ENCODE measurements at places on chromosomes 1 and 21. TPM values are rescaled to one million over a fixed set of nuclear protein-coding genes. Genes with fewer than 3 reads are reported as not detected.
A peak's percentile ranks its signal among the peaks of the same experiment; 100 is the strongest.

DNA sequence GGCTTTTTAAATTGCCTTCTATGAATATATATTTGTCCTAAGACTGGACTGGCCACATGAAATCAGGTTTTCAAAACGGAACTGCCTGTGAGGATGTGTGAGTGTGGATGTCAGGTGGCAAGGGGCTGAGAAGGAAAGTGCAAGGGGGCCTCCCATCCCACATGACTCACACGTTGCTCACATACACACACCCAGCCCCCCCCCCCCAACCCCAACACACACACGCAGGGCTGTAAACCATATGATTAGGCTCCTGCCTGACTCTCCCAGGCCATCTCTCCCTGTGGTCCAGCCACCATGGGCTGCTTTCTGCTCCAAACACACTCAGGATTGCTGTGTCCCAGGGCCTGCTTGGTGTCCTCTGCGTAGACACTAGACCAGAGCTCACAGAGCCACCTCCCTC is 22.4 kb downstream of the DEGS1 start:
- DNase-seq, result peak; percentile 22

DNA sequence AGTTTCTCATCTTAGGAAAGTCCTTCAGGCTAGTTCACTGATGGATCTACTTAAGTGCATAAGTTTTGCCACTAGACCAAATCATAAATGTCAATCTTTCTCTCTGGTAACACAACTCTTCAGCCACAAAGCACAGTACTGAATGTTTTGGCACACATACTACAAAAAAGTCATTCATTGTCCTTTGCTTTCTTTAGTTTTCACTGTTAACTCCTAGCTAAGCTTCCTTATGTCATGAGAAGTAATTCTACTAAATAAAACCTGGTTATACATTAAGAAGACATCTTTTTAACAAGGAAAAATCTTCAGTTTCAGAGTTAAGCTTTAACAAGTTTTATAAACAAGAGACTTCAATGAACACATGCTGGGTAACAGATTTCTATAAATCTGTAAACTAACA is 379.2 kb upstream of the NFIA start:
- no peak for DNase-seq

DNA sequence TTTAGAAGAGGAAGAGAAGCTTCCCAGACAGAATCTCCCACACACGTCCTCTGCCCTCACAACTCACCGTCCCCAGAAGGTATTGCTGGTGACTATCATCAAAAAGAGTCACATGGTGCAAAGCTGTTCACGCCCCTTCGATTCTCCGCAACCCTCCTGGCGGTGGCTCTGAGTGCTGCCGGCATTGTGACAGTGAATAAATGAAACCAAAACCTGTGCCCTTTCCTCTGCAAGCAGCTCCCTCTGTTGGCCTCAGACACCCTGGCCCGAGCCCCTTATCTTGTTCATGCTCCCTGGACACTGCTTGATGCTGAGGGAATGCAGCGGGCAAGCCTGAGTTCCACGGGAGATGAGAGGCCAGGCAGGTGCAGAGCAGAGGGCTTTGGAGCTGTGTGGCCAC is 510.3 kb downstream of the NPHP4 start:
- DNase-seq, result no peak

GRCh38 chr21:32463889-32464300 is 51.4 kb downstream of the EVA1C start:
- no peak for DNase-seq

GRCh38 chr1:109091078-109091838 is 694 bp downstream of the TMEM167B start:
- no peak for DNase-seq

DNA sequence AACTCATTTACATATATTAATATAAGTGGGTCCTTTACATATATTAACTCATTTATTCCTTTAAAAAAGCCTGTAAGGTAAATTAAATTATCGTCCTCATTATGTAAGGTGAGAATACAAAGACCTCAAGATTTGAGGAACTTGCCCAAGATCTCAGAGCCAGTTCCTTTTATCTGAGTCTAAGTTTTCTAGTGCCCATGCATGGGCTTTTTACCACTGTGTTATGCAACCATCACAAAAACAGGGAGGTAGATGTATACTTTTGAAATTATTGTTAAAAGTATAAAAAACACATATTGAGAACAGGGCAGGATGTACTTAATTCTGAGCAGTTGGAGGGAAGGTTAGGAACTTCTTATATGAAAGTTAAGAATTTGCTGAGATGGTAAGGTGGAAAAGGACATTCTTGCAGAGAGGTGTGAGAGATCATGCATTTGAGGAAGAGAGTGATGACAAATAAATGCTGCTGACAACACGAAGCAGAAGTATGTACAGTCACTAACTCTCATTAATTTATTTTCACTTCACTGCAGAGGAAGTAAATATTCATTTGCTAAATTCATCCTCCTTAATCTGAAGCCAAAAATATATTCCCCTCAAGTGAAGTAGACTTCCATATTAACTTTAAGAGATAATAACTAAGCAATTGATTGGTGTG is 28.9 kb upstream of the LYPLAL1 start:
- DNase-seq, result no peak

- DNase-seq, result peak; percentile 43
These were observed 46.4 kb downstream of the COL6A1 start for GRCh38 chr21:46027851-46028493.

Gene CD84
- 1.4 TPM for total RNA-seq

Gene FGR
- total RNA-seq, result 14.3 TPM

All from heart left ventricle (tissue), 16 donors.